Midbrain (tissue), 1 donor: ENCODE measurements at places on chromosomes 5 and 9.

GRCh38 chr5:135980620-135981019 is 25.8 kb upstream of the LECT2 start:
- no peak for DNase-seq

DNA sequence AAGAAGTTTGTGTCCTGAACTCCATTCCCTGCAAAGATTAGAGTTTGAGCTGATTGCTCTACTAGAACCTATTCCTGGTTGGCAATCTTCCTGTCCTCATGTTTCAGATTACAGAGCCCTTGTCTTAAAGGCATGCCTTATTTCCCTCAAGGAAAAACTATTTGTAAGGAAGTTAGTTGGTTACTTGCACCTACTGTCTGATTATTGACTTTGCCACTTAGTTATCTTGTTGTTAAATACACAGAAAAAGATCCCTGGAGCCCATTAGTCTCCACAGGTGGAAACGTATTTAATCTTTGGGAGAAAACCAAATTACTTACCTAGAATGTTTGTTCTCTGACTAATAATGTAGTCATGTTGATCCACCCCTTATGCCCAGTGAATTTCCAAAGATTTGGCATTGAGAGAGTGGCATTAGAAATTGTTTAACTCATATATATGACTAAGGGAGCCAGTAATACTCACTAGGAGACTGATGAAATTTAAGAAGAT is 132.3 kb upstream of the ELL2 start:
- no peak for DNase-seq

DNA sequence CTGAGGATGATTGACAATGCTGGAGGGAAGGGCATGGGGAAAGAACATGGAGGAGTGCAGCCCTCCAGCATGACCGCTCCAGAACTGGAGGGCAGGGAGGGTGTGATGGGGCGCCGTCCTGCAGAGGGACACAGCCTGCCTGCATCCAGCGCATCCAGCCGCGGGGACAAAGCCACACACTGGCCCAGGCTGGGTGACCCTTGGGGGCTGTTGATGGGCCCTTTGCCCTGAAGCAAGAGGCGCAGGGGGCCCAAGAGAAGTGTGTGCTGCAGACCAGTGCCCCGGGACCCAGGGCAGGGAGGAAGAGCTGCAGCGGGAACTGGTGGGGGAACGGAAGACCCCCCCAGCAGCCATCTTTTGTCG is 169.8 kb upstream of the PPP1R26 start:
- DNase-seq = no peak

DNA sequence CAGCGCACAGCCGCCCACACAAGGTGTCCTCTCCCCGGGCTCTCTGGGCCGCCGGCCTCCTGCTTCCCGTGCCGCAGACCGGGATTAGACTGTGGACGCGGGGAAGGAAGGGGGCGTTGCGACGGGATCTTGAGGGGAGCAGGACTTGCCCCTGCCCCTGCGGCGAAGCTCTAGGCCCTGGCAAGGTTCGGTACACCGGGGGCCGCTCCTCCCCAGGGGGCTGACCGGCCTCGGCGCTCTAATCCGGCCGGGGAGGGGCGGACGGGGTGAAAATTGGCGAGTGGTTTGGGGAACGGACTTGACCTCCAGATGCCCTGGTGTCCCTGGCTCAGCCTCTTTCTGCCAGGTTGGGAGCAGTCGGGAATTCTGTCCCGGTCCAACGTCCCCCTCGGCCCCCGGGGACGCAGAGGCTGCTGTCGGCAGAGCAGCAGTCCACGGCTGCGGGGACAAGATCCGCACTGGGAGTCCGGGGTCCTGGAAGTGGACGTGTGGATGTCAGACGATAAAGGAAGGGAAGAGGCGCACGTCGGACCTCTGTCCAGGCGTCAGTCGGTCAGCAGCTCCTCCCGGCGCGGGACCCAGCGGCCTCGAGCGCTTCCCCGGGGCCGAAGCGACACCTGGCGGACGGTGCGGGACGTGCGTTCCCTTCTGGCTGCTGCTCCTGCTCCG is 1.9 kb upstream of the CNTFR start:
- peak; percentile 87 for DNase-seq

- DNase-seq = no peak
Measured at GRCh38 chr5:66710557-66711088, 114.4 kb downstream of the MAST4 start.

DNA sequence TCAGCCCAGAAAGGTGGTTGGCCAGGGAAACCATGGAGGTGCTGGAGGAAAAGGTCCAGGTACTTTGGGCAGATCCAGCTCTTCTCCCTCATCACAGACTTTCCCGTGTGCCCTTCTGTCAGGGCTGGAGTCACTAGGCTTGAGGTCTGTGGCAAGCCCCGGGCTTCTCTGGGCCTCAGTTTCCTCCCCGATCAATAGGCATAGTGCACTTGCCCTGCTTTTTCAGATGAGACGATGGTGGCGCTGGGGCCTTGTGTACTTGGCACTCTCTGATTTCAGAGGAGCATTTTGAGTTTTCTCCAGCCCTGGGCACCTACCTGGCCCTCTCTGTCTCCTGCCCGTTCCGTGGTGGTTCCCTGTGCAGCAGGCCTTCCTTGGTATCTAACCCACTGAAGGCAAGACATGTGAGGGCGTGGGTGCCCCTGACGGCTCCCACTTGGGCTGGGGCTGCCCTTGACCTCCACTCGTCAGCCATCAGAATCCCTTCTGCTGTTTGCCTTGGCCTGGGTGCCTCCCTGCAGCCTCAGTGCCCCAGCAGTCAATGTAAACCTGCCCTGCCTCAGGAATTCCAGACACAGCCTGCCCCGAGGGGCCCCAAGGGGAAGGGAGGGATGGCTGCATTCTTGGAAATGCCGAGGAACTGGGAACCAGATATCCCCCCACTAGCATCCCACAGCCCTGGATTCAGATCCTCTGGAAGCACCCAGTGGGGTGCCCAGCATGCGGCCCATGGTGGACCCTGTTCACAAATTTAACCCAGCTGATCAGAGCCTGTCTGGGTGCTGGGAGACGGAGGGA is 66.3 kb upstream of the COL5A1 start:
- no peak for DNase-seq

- no peak for DNase-seq
Measured at GRCh38 chr5:78603636-78604175, 44.9 kb downstream of the LHFPL2 start.

GRCh38 chr5:102049517-102049916 is 246.6 kb downstream of the SLCO4C1 start:
- DNase-seq = no peak

DNA sequence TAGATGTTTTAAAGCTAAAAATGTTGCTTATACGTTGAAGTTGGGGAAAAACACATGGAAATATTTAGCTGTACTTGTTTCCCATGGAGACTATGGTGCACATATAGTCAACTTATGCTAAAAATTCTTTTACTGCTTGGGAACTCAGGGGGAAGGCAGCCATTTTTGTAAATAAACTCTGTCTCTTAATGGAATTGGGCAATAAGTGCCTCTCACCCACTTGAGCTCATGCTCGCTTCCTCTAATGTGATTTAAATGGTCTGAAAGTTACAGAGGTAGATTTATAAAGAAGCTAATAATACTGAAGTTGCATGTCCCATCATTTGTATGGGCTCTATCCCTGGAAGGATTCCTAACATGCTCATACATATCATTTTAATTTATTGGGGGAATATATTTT is 523.8 kb downstream of the RASEF start:
- no peak for DNase-seq

GRCh38 chr9:68897577-68898145 is 116.3 kb downstream of the PRKACG start:
- DNase-seq = no peak

GRCh38 chr9:129968690-129969485 is 74.1 kb downstream of the FNBP1 start:
- no peak for DNase-seq

DNA sequence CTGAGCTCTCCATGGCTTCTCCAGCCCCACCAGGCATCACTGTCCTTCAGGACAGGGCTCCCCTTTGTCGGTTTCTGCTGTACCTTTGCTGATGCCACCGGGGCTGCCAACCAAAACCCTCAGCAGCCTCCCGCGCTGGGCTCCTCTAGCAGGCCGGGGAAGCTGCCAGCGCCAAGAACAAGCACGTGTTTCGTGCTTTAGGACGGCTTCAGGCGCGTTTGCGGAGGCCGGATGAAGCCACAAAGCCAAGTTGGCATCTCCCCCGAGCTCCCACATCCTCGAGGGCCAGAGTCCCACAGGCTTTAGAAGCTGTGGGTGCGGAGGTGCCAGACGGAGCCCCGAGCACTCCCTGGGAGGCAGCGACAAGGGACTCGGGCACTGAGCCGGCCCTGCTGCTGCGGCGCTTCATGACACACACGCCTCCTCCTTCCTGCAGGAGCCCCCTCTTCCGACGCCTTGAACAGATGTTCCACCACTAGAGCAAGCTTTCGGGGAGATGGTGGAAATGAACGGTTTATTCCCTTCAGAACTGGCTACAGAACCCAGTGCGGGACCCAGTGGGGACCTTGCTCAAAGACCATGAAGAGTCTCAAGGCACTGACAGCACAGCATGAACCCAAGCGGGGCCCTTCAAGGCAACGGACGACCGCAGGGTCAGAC is 36.7 kb downstream of the SARDH start:
- DNase-seq = peak; percentile 55

DNA sequence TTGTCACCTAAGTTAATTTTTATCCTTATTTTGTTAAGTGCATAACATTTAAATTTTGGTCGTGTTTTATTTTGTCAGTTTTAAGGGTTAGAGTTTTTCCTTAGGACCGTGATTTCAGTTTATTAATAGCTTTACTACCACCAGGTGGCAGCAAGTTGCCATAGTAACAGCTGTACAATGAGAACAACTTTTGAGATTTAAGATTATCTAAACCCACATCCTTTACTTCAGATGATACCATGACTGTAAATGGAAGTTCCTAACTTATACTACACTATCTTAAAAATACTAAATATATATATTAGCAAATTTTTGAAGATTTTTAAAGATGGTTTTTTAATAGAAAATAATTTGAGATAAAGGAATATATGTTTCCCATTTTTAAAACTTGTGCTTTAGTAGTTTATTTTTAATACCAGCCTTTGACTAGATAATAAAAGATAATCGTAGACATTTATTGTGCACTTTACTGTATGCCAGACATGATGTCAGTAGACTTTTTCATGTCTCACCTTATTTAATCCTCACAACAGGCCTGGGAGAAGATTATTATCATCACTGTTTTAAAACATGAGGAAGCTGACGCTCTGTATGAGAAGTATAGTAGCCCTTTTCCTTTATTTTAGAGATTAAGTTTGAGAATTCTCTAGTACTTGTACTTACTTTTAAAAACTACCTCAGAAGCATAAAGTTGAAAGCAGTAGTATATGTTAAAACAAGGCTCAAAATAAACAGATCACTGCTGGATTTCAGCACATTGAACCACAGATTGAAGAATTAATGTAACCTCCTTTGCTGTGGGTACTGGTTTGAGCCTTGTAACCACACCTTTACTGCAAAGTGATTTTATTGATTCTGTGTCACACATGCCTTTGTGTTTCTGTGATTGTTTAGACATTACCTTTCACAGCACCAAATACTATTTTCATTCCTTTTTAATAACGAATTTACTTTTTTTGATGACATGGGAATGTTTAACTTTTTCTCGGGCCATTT is 27.5 kb downstream of the SREK1 start:
- peak; percentile 50 for DNase-seq
